NCI-H345 (cell line): ENCODE measurements at places on chromosomes 7 and 10.

DNA sequence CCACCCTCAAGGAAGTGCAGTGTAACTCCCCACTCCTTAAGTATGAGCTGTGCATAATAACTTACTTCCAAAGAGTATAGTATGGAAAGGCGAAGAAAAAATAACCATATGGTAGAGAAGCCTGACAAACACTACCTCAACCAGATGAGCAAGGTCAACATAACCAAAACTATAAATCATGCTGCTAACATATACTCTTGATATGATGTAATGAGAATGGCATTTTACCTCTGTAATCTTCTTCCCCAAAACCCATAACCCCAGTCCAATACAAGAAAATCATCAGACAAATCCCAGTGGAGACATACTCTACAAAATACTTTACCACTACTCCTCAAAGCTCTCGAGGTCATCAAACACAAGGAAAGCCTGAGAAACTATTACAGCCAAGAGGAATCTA is 15.8 kb downstream of the OSBPL3 start:
- DNase-seq = no peak

DNA sequence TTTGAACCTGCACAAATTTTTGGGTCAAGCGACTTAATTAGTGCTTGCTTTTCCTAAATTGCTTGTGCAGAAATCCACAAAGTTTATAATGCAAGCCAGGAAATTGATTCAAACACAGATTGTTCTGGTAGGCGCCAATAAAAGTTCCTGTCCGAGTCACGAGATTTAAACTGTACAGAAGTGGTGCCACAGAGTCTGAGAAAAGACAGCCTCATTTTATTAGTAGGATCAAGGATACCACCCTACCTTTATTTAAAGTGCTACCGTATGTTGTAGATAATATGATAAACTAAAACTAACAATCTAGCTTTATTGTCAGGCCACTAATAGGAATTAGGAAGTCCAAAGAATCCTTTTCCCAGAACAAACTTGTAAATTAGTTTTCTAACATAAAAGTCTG is 696.7 kb downstream of the TNS3 start:
- DNase-seq = no peak

- DNase-seq = no peak
Observed at GRCh38 chr7:143013473-143013872, 13.5 kb downstream of the OR9A2 start.

DNA sequence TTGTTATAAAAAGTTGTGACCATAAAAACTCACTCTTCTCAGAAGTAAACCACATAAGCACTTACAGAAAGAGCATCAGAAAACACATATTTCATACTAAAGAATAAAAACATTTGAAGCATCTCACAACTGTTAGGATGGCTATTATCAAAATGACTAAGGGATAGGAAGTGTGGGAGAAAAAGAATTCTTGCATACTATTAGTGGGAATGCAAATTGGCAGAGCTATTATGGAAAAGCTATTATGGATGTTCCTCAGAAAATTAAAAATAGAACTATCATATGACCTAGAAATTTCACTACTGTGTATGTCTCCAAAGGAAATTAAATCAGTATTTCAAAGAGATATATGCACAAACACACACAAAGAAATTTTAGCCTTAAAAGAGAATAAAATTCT is 25.2 kb upstream of the POT1 start:
- no peak for DNase-seq
